Urothelium cell line (cell line): ENCODE measurements at places on chromosomes 5 and 9.

GRCh38 chr5:153515301-153515700 is 24.8 kb downstream of the GRIA1 start:
- no peak for DNase-seq

GRCh38 chr5:45038366-45038987 is 229.7 kb downstream of the MRPS30 start:
- DNase-seq, result peak; percentile 33

DNA sequence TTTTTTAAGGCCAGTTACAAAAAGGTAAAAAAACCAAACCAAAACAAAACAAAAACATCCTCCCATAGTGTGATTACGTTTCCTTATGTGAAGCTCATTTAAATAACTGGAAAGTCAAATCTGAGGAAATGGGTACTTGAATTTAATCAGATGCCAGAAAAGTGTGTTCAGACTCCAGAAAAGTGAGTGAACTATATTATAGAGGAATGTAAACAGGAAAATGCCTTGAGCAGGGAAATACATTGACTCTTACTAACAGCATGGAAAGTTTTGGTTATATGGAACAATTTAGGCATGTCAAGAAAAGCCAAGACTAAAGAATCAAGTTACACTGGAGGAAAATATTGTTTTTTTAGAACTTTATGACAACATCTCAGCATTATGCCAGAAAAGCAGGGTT is 37.8 kb upstream of the RNF20 start:
- no peak for DNase-seq

- DNase-seq, result no peak
Observed at GRCh38 chr9:84974855-84975254, 305.3 kb downstream of the NTRK2 start.

GRCh38 chr5:179803651-179804554 is 2.8 kb downstream of the MGAT4B start:
- no peak for DNase-seq

DNA sequence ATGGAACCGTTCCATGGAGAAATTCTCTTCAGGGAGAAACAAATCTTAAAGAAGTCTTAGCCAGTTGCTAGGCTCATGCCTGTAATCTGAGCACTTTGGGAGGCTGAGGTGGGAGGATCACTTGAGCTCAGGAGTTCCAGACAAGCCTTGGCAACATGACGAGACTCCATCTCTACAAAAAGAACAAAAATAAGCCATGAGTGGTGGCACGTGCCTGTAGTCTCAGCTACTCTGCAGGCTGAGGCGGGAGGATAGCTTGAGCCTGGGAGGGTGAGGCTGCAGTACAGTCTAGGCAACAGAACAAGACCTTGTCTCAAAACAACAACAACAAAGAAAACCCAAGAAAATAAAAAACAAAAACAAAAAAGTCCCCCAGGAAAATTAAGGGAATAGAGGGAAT is 8.2 kb downstream of the HSPB3 start:
- DNase-seq, result no peak

GRCh38 chr9:86577420-86578333 is 223.5 kb upstream of the TUT7 start:
- DNase-seq, result no peak
